ENCODE measurements at places on chromosomes 1 and 21.
A peak's percentile ranks its signal among the peaks of the same experiment; 100 is the strongest.

DNA sequence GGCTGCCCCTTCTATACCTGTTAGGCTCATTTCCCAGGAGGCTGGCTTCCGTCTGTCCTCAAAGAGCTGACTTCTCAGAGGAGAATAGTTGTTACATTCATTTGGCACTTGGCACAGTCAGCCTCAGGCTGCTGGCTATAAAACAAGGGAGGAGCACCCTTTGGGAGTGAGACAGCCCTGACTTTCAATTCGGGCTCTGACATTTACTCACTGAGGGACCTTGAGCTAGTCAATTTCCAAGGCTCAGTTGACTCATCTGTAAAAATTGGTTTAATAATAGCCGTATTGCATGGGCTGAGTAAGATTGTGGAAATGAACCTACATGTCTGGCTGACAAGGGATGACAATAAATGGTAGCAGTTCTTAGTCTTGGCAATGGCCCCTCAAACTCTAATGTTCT is 13.7 kb downstream of the ALX3 start:
- DNase-seq: no peak

DNA sequence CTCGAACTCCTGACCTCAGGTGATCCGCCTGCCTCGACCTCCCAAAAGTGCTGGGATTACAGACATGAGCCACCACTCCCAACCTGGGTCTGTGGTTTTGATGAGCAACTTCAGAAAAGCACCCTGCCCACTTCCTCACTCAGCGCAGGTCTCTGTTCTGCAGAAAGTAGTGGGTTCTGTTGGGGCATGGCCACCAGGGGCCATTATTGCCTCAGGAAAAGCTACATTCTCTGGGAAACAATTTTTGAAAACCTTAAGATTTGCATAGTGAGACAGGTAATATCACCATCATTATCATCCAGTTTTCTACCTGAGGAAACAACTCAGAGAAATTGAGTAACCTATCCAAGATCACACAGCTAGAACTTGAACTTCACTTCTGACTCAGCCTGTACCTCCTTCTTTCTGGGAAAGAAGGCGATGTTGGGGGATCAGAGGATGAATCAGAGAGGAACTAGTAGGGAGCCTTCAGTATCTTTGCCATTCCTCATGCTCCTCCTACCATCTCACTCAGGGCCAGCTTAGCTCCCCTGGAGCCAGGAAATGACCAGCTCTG is 7.1 kb upstream of the NES start:
- no peak for DNase-seq

- DNase-seq: no peak
Measured at GRCh38 chr1:17914131-17914530, 159.0 kb downstream of the ACTL8 start.

DNA sequence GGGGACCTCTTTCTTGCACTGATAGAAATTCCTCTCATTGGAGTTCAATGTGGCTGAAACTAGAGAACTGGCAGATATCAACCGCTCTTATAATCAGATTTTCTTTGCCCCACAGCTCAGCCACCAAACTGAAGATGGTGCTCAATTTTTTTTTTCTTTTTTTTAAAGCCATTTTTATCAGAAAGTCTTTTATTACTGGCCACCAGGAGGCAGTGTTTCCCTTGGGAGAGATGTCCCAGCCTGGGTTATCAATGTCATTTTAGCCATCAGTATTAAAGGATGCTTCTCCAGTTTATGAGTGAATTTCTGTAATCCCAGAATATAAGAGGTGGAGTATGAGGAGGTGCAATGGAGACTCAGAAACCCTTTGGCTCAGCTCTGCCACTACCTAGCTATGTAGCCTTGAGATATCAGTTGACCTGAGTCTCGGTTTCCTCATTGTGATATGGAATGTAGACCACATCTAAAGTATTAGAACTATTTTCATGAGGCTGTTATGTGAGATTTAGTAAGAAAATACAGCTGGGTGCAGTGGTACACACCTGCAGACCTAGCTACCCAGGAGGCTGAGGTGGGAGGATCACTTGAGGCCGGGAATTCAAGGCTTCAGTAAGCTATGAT is 27.6 kb downstream of the CD244 start:
- DNase-seq: peak; percentile 30

DNA sequence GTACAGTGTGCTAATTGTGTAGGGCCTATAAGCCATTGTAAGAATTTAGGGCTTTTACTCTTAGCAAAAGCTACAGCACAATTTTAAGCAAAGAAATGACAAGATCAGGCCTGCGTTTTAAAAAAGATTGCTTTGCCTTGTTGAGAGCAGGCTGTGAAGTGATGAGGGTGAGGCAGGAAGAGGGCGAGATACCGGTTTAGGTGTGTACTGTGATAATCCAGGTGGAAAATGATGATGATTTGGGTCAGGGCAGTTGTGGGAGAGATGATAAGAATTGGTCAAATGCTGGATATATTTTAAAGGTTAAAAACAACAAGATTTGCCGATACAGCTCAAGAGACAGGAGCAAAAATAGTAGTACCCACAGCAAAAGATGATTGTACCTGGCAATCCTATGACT is 72.0 kb downstream of the SWT1 start:
- DNase-seq: no peak

DNA sequence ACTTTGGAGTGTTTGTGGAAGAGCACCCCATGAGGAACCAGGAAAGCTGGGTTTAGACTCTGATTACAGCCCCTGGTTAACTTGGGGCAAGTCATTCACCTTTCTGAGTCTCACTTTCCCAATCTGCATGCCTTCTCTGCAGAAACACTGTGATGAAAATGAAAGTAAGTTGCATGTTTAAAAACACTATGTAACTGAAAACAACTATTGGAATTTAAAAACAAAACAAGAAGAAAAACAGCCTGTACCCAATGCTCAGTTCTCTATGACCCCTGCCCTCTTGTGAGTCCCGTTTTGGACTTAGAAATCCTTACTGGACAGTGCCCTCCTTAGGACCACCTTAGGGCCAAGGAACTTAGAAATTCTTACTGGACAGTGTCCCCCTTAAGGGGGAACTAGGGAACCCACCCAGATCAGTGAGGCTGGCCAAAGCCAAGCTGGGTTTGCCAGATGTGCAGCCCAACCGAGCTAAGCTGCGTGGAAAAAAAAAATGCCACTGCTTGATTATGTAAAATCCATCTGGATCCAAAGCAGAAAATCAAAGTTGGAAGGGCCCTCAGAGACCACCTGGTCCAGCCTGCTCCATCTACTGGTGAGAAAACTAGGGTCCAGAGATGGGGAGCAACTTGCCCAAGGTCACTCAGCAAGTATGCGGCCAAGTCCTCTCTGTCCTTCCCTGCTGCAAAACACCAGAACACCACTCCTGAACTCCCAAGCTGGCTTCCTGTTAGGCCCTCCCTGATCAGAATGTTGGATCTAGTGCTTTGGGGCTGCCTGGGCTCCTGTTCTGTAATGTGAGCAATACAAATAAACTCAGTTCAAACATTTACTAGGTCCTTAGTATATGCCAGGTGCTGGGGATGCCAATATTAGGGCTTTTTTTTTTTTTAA is 77.7 kb downstream of the MRPL37 start:
- no peak for DNase-seq

DNA sequence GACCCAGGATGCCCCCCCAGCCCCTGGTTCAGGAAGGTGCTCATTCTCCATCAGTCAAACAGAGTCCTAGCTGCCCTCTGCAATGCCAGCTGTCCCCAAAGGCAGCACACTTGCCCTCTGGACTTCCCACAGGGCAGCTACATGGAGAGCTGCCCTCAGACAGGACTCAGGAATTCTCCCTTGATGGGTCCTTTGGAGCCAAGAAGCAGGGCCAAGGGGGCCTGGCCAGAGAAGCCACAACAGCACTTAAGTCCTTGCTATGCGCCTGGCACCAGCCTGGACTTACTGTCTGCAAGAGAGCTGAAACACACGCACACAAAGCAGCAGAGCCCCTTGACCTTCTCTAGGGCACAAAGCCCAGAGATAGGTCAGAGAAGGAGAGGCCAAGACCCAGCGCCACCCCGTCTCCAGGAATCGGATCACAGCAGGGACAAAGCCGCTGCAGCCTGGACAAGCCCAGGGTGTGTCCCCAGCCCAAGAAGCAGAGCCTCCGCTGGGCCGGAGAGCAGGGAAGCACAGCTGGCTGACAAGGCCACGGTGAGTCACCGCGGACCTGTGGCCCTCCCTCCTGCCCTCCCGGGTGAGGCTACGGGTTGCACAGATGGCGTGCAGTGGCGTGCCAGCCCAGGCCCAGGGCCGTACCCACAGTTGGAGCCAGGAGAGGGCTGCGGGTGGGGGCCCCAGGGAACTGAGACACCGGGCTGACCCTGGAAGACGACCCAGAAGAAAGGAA is 1.7 kb downstream of the WNT9A start:
- peak; percentile 18 for DNase-seq

Measured in BE2C (cell line).